ENCODE measurements at places on chromosomes 1 and 21.

- no peak overlapping the region for H3K27ac ChIP-seq
- no peak overlapping the region for H3K4me3 ChIP-seq
- no peaks in the 10 kb centered on the region for H3K27me3 ChIP-seq
- DNase-seq = no peak
- no peaks in the 10 kb centered on the region for H3K4me1 ChIP-seq
Observed at GRCh38 chr1:165313903-165314302, 42.6 kb downstream of the LMX1A start.

- H3K27me3 ChIP-seq = peaks cover 28% of the 10 kb centered on the region
- no peaks in the 10 kb centered on the region for H3K36me3 ChIP-seq
- no peak overlapping the region for H3K4me3 ChIP-seq
- no peak for DNase-seq
Observed at GRCh38 chr1:51612447-51612961, 4.4 kb upstream of the OSBPL9 start.

GRCh38 chr1:159983681-159984080 is 29.6 kb upstream of the SLAMF9 start:
- no peak overlapping the region for H3K4me3 ChIP-seq
- no peaks in the 10 kb centered on the region for H3K36me3 ChIP-seq
- no peaks in the 10 kb centered on the region for H3K4me1 ChIP-seq
- H3K27ac ChIP-seq = no peak overlapping the region
- no peaks in the 10 kb centered on the region for H3K27me3 ChIP-seq

- H3K36me3 ChIP-seq = peaks cover 97% of the 10 kb centered on the region
- no peak overlapping the region for H3K27ac ChIP-seq
- no peaks in the 10 kb centered on the region for H3K27me3 ChIP-seq
- H3K4me1 ChIP-seq = no peaks in the 10 kb centered on the region
- DNase-seq = no peak
Observed at GRCh38 chr1:88802404-88802803, 89.0 kb downstream of the GTF2B start.

- DNase-seq = no peak
- H3K4me3 ChIP-seq = no peak overlapping the region
- no peak overlapping the region for H3K27ac ChIP-seq
Observed at GRCh38 chr1:178651742-178652141, 73.3 kb upstream of the RALGPS2 start.

GRCh38 chr1:185420588-185421081 is 103.6 kb upstream of the IVNS1ABP start:
- H3K27ac ChIP-seq = no peak overlapping the region
- no peaks in the 10 kb centered on the region for H3K4me1 ChIP-seq
- DNase-seq = no peak
- H3K27me3 ChIP-seq = no peaks in the 10 kb centered on the region
- no peaks in the 10 kb centered on the region for H3K36me3 ChIP-seq
- H3K4me3 ChIP-seq = no peak overlapping the region

GRCh38 chr21:26437326-26438009 is 135.6 kb downstream of the CYYR1 start:
- no peaks in the 10 kb centered on the region for H3K27me3 ChIP-seq
- H3K4me3 ChIP-seq = no peak overlapping the region
- H3K4me1 ChIP-seq = no peaks in the 10 kb centered on the region
- H3K27ac ChIP-seq = no peak overlapping the region
- DNase-seq = no peak
- H3K36me3 ChIP-seq = no peaks in the 10 kb centered on the region
